ENCODE measurements at places on chromosomes 6 and 20.

- DNase-seq, result no peak
Observed at GRCh38 chr6:148989585-148989984, 242.8 kb downstream of the UST start.

DNA sequence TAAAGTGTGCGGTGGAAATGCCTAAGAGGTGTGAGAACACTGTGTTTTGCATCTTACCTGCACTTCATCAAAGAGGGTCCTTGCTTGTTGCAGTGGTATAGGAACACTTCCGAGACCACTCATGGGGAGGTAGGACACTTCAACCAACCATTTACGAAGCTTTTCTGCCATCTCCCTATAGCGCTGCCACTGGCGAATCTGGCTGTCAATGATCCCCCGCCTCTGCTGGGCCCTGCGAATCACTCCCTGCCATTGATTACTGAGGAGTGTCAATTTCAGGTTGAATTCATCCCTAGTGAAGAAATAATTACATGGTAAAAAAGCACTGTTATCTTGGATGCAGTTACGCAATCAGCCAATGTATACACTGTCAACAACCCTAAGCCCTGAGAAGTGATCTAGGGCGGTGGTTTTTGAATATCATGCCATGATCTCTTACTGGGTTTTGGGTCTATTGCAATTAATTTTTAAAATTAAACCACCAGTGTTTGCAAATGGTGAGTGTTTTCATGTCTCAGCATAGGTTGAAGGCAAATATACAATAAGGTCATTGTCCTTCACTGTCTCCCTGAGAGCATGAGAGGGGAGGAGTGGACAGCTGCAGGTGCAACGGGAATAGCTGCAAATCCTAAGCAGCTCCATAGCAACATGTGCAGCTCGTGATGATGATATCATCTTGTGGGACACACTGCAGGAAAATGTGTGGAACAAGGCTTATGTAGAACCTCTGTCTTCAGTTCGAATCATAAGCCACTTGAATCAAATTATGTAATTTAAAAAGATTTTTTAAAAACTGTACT is 400.6 kb downstream of the ESR1 start:
- DNase-seq, result no peak

- DNase-seq, result no peak
Observed at GRCh38 chr6:166235666-166236292, 68.1 kb upstream of the TBXT start.

- DNase-seq, result no peak
Observed at GRCh38 chr6:157420497-157420896, 39.5 kb downstream of the ZDHHC14 start.

- no peak for DNase-seq
Observed at GRCh38 chr20:32581839-32582658, 3.1 kb downstream of the NOL4L start.

GRCh38 chr20:1997483-1998192 is 3.8 kb upstream of the PDYN start:
- DNase-seq, result no peak

DNA sequence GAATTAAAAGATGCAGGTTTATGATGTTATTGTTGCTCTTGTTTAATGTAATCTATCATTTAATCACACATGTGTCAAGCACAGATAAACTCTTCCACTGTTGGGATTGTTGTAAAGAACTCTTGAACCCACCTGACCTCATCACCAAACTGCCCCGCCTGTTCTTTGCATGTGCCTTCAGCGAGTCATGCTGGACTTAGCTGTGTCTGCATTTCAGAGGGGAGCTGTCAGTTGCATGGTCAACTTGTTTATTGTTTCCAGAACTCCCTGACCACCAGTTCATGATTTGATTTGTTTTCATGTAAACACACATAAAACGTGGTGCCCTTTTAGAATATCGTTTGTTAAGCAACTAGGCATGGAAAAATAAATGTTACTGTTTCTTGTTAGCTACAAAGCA is 93.6 kb downstream of the KHDC1L start:
- DNase-seq, result no peak

DNA sequence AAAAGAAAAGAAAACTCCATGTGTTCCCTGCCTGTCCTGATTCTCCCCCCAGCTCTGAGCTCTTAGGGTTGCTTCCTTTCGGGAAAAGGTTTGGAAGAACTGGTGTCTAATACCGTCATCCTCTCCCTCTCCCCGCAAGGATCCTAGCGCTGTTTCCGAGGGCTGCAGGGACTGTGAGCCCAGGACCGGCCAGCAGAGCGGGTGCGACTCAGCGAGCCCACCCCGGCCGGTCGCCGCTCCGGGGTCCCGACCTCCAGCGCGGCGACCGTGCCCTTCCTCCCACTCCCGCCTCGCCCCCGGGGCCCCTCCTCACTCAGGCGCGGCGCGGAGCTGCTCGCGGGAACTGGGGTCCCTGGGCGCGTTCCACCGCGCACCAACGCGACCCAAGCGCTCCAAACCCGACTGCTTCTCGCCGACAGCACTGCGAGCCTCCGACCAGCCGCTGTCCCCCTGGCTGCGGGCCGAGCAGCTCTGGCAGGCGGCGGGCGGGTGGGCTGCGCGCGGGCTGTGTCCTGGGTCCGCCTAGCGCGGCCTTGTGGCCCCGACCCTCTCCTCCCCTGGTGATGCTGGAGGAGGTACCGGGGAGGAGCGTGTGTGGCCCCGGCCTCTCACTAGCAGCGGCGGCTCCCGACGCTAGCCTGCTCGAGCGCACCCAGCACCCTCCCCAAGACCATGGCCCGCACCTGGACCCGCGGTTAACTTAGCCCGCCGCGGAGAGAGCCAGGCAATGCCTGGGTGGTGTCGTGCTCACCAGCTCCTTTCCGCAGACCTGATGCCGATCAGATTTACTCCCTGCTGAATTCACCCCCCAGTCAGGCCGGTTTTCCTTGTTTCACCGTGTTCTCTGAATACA is at the start of gene PLA2G7:
TSS of gene PLA2G7 (minus strand) at position 509 of the 853 bp plus-strand sequence. CDS start 12,484 bp downstream, outside the sequence.
- DNase-seq, result peak; percentile 82

GRCh38 chr6:27553123-27553904 is 80.4 kb upstream of the ZNF184 start:
- no peak for DNase-seq

- no peak for DNase-seq
Observed at GRCh38 chr20:32321390-32321789, 36.7 kb upstream of the ASXL1 start.

DNA sequence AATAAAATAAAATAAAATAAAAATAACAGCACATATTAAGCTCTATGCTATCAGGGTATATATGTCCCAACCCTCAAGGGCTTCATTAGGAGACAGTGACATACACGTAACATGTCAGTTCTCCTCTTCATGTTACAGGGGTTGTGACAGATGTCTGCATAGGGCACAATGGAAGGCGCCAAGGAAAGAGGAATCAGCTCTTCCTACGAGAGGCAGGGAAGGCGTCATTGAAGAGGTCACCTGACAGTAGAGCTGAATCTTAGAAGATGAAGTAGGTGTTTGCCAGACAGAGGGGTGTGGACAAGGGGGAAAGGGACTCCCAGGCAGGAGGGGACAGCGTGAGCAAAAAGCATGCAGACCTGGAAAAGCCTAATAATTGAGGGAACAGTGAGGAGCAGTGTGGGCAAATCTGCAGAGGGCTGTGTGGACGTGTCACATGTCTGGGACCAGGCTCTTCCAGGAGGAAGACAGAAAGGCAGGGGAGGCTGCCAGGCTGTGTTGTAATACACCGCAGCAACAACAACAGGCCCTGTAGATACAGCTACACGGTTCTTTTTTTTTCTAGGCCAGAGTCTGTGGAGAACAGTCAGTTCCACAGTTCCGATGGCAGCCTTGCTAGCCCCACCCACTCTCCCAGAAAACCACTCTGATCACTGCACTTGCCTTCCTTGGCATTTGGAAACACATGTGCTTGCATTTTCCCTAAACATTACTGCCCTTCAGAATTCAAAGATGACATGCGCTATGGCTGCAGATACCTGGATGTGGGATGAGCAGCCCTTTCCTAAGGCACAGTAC is 2.5 kb upstream of the FKBP5 start:
- DNase-seq, result peak; percentile 94

- no peak for DNase-seq
Observed at GRCh38 chr6:5580736-5581581, 319.6 kb downstream of the FARS2 start.

- DNase-seq, result no peak
Observed at GRCh38 chr20:53786445-53787267, 193.0 kb upstream of the ZNF217 start.

DNA sequence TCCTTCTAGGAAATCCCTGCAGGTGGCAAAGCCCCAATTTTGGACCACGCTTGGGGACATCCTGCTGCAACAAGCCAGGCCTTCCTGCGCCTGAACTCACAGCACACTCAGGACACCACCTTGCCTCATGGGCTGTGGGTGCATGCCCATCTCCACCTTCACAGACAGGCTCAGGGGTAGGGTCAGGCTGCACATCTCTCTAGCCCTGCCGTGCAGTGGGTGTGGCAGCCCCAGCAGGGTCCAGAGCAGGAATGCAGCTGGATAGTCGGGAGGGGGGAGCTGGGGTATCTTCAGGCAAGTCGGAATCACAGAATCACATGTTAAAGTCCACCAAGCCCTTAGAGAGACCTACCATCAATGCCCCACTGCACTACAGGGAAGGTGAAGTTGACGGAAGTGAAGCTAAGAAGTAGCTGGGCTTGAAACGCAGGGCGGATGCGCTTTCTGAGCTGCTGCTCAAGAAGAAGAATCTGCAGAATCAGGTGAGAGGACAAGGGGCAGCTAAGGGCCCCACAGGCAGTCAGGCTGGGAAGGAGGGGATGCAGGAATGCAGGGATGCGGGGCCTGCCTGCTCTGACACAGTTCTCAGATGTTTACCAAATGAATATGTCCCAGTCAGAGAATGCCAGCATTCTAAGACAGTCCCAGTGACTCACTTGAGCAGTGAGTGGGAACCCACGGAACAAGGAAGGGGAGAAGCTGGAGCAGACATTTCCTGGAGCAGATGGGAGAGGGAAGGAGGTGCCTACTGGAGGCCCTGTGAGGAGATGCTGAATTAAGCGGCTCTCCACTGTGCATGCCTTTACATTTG is 11.3 kb downstream of the SERPINB6 start:
- DNase-seq, result no peak

DNA sequence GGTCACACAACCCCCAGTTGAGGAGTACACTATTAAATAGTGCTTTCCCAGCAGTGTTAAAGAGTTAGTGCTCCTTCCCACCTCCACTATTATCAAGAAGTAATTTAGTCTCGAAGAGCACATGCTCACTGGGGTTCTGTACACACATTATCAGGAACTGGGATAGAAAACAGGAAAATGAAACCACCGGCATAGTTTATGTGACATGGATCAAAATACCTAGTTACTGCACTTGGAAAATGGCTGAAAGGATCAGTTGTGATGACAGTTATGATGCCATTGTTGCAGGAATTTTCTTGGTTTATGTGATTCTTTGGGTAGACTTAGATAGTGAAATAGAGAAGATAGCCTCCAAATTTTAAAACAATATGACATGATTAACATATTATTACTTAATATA is 152.9 kb downstream of the AKAP7 start:
- DNase-seq, result peak; percentile 3

GRCh38 chr20:45028424-45029136 is 62.3 kb downstream of the STK4 start:
- no peak for DNase-seq

DNA sequence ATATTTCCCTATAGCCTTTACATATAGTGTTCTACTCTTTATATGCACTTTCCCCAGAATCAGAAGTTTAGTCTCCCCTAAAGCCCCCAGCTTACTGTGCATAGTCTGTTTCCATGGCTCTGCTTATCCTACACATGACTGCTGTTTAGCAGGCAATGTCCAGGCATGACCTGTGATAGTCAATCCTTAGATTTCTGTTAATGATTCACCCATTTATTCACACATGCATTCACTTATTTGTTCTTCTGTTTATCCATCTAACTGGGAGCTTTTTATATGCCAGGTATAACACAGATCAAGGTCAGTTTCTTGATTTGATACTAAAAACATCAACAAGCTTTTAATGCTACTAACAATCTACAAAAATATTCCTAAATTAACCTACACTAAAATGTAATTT is 300.8 kb downstream of the PHF3 start:
- no peak for DNase-seq

DNA sequence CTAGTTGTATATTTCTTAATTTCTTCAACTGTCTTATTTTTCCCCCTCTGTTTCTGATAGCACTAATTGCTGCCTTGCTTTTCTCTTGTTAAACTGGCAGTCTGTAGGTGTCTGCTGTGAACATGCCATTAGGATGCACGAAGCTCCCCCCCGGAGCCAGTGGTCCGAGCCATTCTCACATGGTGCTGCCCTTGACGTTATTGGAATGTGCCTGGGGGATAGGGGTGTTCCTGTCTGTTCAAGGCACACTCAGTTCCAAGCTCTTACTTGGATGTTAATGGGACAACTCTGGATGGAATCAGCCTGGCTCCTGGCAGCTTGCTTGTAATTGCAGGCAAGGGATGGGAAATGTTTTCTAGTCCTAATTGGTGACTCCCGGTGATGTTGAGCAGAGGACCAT is 68.4 kb downstream of the RREB1 start:
- DNase-seq, result no peak

DNA sequence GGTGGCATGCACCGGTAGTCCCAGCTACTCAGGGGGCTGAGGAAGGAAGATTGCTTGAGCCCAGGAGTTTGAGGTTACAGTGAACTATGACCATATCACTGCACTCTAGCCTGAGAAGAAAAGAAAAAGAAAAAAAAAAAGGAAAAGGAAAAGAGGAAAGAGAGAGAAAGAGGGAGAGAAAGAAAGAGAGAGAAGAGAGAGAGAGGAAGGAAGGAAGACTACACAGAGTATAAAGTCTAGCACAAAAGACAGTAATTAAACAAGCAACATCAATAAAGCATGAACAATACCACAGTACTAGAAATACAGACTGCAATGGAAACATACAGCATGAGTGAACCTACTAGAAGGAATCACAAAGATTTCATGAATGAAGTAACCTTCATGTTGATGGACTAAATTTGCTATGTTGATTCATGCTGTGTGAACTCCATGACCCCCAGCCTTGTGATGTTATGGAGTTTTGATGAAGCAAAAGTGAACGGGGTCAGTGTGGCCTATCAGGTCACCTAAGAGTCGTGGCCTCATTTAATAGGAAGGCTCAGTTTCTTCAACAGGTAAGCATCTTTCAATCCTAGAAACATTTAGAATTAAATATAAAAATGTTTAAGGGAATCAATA is 57.6 kb downstream of the NUDT3 start:
- DNase-seq, result peak; percentile 43

DNA sequence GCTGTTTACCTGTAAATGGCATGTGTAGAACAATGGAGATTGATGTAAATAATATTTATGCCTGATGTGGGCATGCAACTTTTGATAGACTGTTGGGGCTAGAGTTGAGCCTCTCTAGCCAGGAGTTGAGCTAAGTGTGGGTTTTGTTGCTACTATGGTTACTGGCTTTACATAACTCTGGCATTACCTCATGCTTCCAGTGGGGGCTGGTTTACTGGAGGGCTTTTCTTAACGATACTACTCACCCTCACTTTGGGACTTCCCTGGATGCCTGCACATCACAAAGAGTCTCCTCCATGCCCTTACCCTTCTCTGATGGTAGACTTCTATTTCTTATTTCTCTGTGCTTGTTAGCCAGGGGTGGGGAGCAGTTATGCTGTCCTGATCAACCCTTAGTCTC is 524.6 kb upstream of the CDH4 start:
- DNase-seq, result no peak

GRCh38 chr6:142857233-142857761 is 87.7 kb downstream of the HIVEP2 start:
- no peak for DNase-seq

- no peak for DNase-seq
Observed at GRCh38 chr20:33404281-33404680, 3.0 kb upstream of the CDK5RAP1 start.

- peak; percentile 20 for DNase-seq
Observed at GRCh38 chr20:43448748-43449535, 8.8 kb upstream of the SRSF6 start.
